NCI-H2029 treated with DMSO at 0.1 percent for 48 hours (cell line): ENCODE measurements at places on chromosomes 2 and 18.
A peak's percentile ranks its signal among the peaks of the same experiment; 100 is the strongest.

GRCh38 chr2:141399270-141399669 lies 731.5 kb downstream of the LRP1B start:
- no peak for DNase-seq

DNA sequence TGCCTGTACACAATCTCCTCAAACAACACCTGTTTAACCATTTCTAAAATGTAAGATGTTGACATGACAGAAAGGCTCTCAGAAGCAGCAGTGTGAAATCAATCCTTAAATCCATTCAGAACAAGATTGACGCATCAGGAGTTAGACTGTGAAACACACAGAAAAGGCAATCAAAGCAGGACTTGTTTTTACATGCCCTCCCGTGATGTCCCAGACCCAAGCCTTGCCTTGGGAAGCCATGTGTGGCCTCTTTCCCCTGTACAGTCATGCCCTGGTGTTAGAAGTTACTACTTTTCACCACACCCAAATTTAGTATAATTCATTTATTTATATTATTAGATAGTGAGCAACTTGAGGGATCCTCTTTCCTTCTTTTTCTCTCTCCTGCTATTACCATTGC lies 115.7 kb downstream of the NCKAP5 start:
- DNase-seq = no peak

- peak; percentile 33 for DNase-seq
Observed at GRCh38 chr2:44777537-44777936, 164.0 kb upstream of the SIX3 start.

DNA sequence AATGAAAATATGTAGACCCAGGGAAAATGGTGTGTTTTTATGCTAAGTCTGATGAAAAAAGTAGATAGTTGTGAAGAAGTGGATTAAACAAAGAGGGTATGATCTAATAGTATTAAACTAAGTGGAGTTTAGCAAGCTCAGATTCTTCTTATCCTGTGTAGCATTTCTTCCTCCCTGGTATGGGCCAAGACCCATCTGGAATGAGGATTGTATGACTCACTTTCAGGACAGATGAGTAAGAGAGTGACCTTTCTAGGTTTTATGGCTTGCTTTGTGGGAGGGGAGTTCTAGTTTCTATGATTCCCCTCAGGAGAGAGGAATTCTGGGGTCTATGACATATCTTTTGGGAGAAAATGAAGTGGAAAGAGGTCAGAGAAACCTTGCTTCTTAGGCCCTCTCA lies 550.1 kb downstream of the SPAG16 start:
- DNase-seq = no peak

DNA sequence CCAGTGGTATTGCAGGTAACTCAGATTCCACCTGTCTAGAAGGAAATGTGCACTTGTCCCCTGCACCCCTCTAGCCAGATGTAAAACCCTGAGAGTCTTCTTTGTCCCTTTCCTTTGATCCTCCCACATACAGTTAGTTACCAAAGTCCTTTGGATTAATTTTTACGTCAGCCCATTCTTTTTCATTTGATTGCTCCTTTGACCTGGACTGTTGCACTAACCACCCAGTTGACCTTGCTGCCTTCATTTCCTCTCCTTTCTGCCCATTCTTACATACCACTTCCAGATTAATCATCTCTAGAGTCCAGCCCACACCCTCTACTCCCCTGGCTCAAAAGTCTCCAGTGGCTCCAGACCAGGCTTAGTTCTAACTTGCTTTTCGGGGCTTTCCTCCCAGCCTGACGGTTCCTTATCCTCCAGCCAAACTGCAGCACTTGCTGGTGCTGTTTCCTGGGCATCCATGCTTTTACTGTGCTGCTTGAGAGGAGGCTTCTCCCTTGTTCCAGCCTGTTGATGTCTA lies 99.3 kb downstream of the SPTBN1 start:
- DNase-seq = no peak

DNA sequence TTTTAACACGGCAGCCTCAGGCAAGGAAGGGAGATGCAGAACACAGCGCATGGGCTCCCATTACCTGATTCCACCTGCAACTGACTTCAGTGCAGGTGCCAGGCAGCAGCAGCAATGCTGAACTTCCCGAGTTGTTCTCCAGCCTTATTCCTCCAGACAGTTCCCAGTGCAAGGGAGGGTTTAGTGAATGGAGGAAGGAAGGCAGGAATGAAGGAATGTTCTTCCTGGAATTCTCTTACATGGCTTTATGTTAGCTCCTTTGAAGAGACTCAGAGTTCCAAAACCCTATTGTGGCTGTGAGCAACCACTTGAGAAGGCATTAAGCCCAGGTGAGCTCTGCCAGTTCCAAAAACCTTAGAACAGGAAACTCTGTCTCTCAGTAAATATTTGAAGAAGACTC lies 45.5 kb downstream of the SERPINB7 start:
- no peak for DNase-seq

- peak; percentile 8 for DNase-seq
Observed at GRCh38 chr2:67516362-67516761, 119.2 kb downstream of the ETAA1 start.

- no peak for DNase-seq
Observed at GRCh38 chr2:28592481-28592880, 96.6 kb downstream of the PLB1 start.

- no peak for DNase-seq
Observed at GRCh38 chr2:122191331-122191730, 435.9 kb downstream of the TSN start.

DNA sequence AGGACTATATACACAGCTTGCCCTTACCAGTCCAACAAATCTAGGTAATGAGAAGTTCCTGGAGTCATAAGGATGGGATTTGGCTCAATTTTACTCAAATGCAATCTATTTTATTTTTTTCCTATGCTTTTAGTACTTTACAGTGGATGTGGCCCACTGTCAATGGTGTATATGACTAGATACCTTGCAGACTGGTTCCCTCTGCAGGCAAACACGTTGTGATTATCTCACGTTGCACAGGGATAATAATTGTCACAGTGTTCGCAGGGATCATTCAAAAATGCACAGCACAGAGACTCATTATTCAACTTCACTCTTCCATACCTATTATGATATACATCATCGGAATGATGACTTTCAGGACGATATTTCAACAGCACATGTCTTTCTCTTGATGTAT lies 359.7 kb downstream of the MBD2 start:
- no peak for DNase-seq

GRCh38 chr2:102888514-102888913 lies 126.7 kb downstream of the TMEM182 start:
- no peak for DNase-seq

DNA sequence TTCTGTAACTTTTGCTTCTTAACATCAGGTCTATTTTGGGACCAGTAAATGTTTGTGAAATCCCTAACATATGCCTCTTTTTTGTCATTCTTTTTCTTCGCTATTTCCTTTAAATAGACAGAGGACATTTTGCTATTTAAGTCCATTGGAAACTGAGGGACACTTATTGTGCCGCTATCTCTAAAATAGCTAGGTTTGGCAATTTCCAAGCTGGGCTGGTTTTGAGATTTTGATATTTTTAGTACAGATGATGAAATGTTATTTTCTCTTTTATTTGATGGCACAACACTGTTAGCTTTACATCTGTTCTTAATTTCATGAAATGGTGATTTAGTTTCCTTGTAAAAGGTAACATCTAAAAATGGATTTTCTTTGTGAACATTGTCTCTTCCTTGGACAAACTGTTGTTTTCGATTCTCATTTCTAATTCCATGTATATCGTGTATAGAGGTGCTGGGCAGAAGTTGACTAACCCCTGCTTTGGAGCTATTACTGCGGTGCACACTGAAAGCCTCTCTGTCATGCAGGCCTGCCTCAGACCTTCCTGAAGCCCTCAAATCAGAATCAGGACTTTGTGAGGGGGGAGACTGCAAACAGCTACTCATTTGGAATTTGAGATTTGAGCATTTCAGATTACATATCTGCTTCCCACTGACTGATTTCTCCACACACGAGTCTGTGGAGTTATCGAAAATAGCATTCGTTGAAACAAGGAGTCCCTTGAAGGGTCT lies 594 bp downstream of the RAD51AP2 start:
- DNase-seq = no peak

- no peak for DNase-seq
Observed at GRCh38 chr2:159144776-159145614, 141.5 kb downstream of the WDSUB1 start.

- DNase-seq = no peak
Observed at GRCh38 chr2:203908066-203908796, 28.3 kb upstream of the ICOS start.

- DNase-seq = no peak
Observed at GRCh38 chr2:153214337-153214736, 264.2 kb downstream of the RPRM start.

DNA sequence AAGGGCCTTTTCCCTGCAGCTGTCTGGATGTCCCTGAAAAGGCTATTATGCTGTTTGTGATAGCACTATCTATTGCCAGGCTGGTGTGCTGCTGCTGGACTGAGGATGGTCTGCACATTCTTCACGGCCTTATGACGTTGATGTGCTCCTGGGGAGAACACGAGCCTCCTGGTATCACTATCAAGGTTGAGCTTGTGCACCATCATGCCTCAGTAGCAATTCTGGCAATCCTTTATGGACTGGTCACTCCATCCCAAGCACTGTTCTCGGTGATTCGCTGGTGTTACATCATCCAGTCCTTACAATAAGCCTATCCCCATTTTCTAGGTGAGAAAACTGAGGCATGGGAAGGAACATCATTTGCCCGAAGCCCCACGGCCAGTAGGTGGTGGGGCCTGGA lies 18.2 kb upstream of the CCBE1 start:
- no peak for DNase-seq
